ENCODE measurements at places on chromosomes 2 and 18.

GRCh38 chr2:200379481-200380090, 73.1 kb downstream of the SPATS2L start:
- no peaks in the 10 kb centered on the region for H3K27me3 ChIP-seq
- peak overlapping the region; percentile 89 for H3K27ac ChIP-seq
- no peaks in the 10 kb centered on the region for H3K36me3 ChIP-seq
- H3K4me1 ChIP-seq: peaks cover 78% of the 10 kb centered on the region
- peak overlapping the region; percentile 1 for H3K4me3 ChIP-seq

- H3K4me1 ChIP-seq: peaks cover 20% of the 10 kb centered on the region
- H3K27me3 ChIP-seq: peaks cover 4% of the 10 kb centered on the region
- no peak overlapping the region for H3K27ac ChIP-seq
Measured at GRCh38 chr2:22355816-22356433, 1029.1 kb upstream of the KLHL29 start.

GRCh38 chr2:105674859-105675541, 69.7 kb upstream of the NCK2 start:
- H3K27ac ChIP-seq: no peak overlapping the region
- no peak overlapping the region for H3K4me3 ChIP-seq
- no peaks in the 10 kb centered on the region for H3K36me3 ChIP-seq
- H3K27me3 ChIP-seq: peaks cover 38% of the 10 kb centered on the region
- DNase-seq: no peak

DNA sequence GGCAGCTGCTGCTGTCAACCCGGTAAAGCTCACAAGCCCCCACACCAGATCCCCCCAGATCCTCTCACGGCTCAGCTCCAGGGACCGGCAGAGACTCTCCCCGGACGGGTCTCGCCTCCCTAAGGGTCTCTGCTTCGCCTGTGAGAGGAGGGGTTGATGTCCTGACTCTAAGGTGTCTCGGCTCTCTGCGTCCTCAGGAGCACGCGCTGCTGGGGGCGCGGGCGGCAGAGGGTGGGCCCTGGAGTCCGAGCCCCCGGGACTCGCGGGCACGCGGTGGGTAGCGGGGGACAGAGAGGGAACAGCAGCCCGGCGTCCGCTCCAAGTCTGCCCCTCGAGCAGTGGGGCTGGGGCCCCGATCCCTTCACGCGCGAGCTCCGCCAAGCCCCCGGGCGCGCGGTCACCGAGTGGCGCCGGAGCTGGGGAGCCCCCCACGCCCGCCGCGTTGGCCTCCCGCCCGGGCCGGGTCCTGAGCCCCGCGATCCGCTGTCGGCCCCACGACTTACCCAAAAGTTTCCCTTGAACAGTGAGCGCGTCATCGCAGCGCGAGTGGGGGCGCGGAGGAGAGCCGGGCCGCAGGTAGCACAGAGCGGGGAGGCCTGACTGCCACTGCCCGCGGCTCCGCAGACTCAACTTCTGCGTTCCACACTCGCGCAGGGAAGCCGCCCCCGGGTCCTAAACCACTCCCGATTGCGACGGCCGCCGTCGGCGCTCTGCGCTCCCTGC, at the start of gene PSTPIP2:
Gene PSTPIP2, minus strand, starts transcription at position 608 of the 723 bp plus-strand sequence. Its CDS starts 72 bp downstream, at position 536.
- peak within 1 kb of the TSS; percentile 9 for H3K27ac ChIP-seq
- H3K27me3 ChIP-seq: no peaks in the 10 kb centered on the region
- peak within 1 kb of the TSS; percentile 79 for H3K4me3 ChIP-seq
- H3K4me1 ChIP-seq: peaks cover 13% of the 10 kb centered on the region

DNA sequence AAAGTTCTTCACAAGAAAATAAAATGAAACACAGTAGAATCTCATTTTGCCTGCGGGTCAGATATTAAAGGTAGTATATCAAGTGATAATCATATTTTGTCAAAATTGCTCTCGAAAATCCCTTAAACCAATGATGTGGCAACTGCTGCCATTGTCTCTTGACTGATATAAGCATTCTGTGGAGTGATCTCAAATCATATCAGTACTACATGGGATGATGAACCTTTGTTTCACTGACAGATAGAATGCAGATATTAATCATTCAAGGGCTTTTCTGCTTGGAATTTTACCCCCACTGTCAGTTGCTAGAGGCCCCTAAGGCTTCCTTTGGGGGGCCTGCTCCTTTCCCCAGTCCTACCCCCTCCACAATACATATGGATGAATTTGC, 31.3 kb upstream of the MALL start:
- no peak overlapping the region for H3K4me3 ChIP-seq
- H3K27me3 ChIP-seq: no peaks in the 10 kb centered on the region
- H3K4me1 ChIP-seq: peaks cover 4% of the 10 kb centered on the region
- H3K27ac ChIP-seq: no peak overlapping the region
- no peak for DNase-seq

- H3K27ac ChIP-seq: no peak overlapping the region
- H3K4me1 ChIP-seq: no peaks in the 10 kb centered on the region
- H3K4me3 ChIP-seq: no peak overlapping the region
- no peak for DNase-seq
Measured at GRCh38 chr18:54702686-54703085, 111.6 kb downstream of the DYNAP start.

GRCh38 chr18:54671291-54671881, 80.3 kb downstream of the DYNAP start:
- H3K4me1 ChIP-seq: peaks cover 4% of the 10 kb centered on the region
- H3K4me3 ChIP-seq: no peak overlapping the region
- no peaks in the 10 kb centered on the region for H3K27me3 ChIP-seq
- H3K27ac ChIP-seq: no peak overlapping the region

GRCh38 chr18:45166836-45167551, 448.3 kb upstream of the SLC14A2 start:
- H3K4me3 ChIP-seq: no peak overlapping the region
- H3K36me3 ChIP-seq: no peaks in the 10 kb centered on the region
- no peak for DNase-seq

GRCh38 chr2:26561918-26562810, 79.0 kb downstream of the CIB4 start:
- H3K36me3 ChIP-seq: no peaks in the 10 kb centered on the region
- H3K27me3 ChIP-seq: peaks cover 56% of the 10 kb centered on the region
- no peak overlapping the region for H3K4me3 ChIP-seq

DNA sequence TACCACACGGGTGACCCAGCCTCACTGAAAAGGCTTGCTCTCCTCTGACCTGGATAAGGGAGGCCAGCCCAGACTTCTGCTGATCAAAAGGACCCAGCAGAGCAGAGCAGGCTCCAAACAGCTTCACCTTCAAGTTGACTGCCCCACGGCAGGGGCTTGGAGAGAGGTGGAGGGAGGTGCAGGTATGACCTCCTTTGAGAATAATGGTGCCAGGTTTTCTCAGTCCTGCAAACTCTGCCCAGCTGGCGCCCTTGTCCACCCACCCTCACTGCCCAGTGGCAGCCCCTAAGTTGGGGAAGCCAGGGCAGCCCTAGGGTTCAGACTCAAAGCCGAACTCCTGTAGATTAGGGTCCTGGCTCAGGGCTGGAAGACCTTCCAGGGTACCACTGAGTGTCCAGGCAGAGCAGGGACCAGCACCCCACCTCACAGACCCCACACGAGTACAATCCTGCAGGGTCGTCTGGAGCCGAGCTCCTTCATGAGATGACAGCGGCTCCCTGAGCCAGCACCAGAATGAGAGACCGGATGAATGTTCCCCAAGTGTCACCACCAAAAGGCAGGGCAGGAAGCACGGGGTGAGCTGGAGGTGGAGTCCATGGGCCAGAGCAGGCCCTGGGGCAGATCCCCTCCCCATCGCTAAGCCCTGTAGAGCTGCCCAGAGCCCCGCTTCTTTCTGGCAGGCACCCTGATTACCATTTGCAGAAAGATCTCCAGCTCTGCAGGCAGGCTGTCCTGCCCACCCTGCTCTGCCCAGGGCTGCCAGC, 3.6 kb upstream of the GPC1 start:
- H3K36me3 ChIP-seq: no peaks in the 10 kb centered on the region
- H3K4me3 ChIP-seq: no peak overlapping the region
- H3K27me3 ChIP-seq: peaks cover 28% of the 10 kb centered on the region
- H3K4me1 ChIP-seq: peaks cover 8% of the 10 kb centered on the region

DNA sequence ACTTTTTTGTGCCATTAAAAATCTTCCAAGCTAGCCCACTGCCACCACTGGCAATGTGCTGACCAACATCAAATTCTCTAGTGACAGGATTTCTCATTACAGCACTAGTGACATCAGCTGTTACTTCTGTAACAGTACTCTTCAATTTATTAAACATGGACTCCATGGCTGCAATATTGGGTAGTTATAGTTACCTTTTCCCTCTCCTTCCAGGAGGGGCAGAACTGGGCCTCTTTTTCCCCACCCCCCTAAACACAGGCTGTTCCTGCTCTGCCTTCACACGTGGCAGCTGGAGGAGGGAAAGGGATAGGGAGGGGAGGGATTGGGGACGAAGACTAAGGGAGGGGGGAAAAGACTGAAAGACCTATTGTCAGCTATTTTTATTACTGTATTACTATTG, 38.1 kb downstream of the TRAK2 start:
- no peak overlapping the region for H3K27ac ChIP-seq
- H3K4me3 ChIP-seq: no peak overlapping the region
- H3K27me3 ChIP-seq: no peaks in the 10 kb centered on the region
- peaks cover 17% of the 10 kb centered on the region for H3K36me3 ChIP-seq
- DNase-seq: no peak
- no peaks in the 10 kb centered on the region for H3K4me1 ChIP-seq

DNA sequence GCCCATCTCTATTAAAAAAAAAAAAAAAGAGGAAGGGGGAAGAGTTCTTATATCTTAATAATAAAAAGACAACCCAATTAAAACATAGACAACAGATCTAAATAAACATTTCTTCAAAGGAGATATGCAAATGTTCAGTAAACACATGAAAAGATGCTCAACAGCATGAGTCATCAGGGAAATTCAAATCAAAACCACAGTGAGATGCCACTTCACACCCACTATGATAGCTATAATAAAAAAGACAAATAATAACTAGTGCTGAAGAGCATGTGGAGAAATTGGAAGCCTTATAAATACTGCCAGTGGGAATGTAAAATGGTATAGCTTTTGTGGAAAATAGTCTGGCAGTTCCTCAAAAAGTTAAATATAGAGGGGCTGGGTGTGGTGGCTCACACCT, 61.5 kb upstream of the CYP20A1 start:
- DNase-seq: no peak
- H3K27me3 ChIP-seq: no peaks in the 10 kb centered on the region

DNA sequence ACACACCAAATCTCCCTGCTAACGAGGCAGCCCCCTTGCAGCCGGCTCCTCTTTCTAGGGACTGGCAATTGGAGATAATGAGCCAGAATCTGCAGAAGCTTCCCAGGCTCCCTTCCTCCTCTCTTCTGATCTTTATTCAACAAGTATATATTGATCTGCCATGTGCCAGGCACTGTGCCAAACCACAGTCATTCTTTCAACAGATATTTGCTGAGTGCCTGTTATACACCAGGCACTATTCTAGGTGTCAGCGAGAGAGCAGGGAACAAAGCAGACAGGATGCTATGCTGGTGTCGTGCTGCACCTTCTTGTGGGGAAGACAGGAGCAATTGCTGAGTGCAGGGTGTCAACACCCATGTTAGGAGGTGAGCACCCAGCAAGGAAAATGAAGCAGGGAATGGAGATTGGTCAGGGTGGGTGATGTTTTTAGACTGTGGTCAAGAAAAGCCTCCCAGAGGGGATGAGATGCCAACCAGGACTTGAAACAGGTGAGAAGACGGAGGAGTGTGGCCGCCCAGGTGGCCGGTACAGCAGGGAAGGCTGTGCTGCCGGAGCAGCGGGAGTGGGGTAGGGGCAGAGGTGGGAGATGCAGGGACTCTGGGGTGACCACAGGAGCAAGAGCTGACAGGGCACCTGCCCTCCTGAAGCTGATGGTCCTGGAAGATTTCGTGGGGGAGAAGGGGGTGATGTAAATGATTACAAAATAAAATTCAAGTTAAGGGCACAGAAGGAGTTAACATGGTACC, 307.6 kb upstream of the RAB12 start:
- H3K4me1 ChIP-seq: peaks cover 3% of the 10 kb centered on the region
- no peak overlapping the region for H3K4me3 ChIP-seq
- H3K36me3 ChIP-seq: peaks cover 1% of the 10 kb centered on the region
- H3K27ac ChIP-seq: no peak overlapping the region
- no peak for DNase-seq
- no peaks in the 10 kb centered on the region for H3K27me3 ChIP-seq

DNA sequence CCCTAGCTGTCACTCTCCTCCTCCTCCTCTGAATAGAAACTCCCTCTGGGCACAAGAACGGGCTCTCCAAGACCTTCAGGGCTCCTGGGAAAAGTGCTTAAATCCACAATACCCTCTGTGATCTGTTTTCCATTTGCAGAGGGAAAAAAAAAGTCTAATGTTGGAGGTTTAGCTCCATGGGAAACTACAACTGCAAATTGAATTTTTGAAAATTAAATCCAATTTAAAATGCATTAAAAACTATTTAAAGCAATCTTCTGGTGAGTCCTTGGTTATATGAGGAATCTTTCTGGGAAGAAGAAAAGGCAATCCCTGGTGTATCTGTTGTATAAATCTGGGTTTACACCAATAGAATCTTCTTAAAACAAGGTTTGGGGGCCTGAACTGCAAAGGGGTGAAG, 64.3 kb downstream of the NCKAP5 start:
- DNase-seq: no peak
- peaks cover 26% of the 10 kb centered on the region for H3K27me3 ChIP-seq
- H3K4me3 ChIP-seq: no peak overlapping the region
- peaks cover 5% of the 10 kb centered on the region for H3K4me1 ChIP-seq
- H3K36me3 ChIP-seq: no peaks in the 10 kb centered on the region
- no peak overlapping the region for H3K27ac ChIP-seq
